ENCODE measurements at places on chromosomes 11 and 22.

DNA sequence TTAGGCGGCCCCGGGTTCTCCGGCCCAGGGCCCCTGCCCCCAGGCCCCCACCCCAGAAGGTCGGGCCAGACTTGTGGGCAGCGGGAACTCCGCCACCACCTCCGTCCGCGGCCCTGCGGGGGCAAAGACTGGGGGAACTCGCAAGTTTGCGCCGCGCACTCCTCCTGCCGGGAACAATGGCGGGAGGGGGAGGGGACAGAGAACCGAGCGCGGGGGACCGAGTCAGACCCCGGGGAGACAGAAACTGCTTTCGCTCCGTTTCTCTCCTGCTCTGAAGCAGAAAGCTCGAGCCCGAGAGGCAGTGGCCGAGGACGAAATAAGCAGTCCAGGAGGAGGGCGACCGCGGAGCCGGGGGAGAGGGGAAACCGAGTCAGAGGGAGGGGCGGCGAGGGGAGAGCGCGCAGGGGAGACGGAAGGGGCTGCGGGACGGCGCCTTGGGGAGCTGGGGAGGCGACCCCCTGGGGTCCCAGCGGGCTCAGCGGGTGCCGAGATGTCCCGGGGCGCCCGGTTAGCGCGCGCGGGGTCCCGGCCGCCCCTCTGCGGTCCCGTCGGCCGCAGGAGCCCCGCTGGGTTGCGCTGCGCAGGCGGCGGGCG, 555 bp downstream of the TP53I11 start:
- DNase-seq: peak; percentile 56

DNA sequence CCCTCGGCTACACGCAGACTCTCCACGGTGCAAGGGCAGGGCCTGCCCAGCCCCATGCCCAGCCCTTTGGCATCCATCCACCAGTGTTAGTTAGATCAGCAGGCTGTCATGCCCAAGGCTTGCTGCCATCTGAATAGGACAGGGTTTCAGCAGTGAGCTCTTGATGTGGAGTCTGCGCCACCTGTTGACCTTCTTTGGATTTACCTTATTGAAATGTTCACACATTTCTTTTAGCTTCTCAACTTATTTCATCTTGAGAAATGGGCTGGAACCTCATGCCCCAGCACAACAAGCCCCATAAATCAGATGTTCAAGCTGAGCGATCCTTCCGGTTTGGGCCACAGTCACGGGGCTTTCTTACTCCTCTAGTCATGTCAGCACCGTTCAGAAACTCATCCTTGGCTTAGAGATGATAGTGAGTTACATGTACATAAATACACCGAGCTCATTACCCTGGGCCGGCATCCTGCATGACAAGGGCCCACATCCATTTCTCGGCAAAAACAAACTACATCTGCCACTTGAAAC, 61.7 kb downstream of the PARVB start:
- peak; percentile 39 for DNase-seq

DNA sequence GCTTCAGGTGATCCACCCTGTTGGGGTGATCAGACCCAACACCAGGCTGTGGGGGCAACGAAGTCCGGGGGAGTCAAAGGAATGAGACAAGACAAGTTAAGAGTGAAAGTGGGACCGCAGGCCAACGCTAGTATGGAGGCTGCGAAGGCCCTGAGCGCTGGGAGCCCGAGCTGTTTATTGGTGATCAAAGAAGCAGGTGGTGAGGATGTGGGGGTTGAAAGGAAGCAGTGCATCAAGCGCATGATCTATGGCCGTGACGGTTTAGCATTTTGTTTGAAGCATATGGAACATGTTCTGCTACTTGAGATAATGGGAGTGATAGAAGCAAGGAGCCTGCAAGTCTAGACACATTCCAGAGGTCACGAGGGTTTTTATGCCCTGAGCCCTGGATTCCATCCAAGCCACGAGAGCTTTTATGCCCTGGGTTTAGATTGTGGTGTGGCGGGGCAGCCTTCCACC, 49.5 kb downstream of the MCHR1 start:
- no peak for DNase-seq

DNA sequence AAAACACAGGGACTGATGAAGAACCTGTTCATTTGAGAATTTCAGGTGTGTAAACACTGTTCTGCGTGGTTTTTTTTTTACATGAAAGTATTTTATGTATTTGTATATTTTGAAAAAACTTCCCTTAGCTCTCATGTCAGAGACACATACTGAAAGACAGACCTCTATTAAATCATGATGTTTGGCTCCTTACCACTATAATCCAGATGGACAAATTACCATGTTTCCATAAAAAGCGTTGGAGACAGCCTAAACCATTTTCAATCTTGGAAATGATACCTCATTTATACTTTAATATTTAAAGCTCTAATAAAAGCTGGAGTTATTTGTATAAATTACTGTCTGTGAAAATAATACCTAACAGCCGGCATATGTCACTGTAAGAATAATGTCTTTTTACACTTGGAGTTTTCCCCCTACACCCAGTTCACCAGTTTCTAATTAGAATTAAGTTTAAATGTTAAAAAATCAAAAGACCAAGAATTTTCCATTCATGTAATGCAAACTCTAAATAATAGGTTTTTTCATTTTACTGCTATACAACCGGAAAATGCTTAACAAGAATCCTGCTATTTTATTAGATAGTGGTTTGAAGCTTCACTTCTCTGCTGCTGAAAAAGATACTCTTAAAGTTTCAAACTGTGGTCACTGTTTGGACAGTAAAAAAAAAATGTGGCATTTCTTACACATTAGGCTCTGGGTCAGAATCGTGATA, 30.8 kb downstream of the APLP2 start:
- no peak for DNase-seq

DNA sequence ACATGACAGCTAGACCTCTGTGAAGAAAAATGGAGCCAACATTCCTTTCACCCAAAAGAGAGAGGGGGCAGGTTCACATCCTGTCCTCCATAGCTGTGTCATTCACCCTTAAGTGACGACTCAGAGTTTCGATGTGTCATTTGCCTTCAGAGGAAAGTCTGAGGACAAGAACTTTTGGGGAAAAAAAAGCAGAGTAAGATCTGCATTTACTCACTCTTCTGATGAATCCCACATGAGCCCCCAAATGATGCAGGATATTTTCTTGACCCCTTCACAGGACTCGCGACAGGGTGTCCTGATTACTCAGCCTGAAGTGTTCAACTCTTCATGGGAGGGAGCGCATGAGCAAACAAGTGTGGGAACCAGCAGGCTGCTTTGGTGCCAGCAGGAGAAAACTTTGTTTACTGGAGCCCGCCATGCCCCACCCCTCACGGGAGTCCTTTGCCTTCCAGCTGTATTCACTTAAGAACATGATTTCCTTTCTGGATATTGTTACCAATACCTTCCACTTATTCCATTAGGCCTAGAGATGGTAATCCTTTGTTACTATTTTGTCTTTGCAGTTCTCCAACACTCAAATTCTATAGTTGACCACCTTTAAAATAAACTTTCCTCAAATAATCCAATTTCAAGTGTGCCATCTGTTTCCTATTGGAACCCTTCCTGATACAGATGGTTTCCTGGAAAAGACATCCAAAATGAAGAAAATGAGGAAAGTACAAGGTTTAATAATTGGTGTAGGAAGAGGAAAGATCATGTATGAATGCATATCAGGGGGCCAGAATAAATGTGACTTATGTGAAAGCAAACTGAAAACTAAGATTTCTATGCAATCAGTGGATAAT, 729.8 kb downstream of the FAM181B start:
- no peak for DNase-seq

GRCh38 chr11:18775492-18776292, 15.9 kb downstream of the PTPN5 start:
- peak; percentile 86 for DNase-seq

DNA sequence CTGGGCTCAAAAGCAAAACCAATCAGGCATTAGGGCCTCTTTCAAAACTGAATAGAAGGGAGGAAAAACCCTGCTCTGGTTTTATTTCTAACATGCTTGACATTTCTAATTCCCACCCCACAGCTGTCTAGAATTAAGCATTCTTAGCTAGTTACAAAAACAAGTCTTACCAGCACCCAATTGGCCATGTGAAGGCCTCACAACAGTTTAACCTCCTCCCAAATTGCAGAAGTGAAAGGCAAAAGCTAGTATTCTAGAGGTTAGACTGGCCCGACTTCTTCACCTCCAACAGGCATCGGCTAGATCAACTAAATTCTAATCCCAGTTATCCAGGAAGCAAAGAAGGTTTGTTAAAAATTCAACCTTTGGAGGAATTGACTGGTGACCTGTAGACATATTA, 6.5 kb downstream of the SF1 start:
- DNase-seq: no peak

DNA sequence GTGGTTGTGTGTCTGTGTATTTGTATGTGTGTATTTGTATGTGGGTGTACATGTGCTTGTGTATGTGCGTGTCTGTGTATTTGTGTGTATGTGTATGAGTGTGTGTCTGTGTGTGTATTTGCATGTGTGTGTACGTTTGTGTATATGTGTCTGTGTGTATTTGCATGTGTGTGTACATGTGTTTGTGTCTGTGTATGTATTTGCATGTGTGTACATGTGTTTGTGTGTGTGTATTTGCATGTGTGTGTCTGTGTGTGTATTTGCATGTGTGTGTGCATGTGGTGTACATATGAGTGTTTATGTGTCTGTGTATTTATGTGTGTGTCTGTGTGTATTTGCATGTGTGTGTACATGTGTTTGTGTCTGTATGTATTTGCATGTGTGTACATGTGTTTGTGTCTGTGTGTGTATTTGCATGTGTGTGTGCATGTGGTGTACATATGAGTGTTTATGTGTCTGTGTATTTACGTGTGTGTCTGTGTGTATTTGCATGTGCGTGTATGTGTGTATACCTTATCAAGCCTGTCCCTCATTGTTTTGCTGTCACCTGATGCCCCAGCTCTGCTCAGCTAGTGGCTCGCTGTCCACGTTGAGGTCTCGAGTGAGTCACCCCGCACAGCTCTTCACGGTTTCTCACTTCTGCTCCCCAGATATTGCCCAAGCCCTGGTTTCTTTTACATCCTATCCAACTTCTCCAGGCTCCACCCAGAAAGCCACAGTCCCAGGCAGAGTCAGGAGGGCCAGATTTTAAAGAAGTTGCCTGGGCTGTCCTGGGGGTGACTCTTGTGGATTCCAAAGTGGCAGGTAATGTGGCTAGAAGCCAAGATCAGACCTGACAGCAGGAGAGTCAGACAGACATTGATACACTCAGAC, 15.2 kb downstream of the MB start:
- DNase-seq: no peak

GRCh38 chr11:35088226-35088625, 50.7 kb upstream of the CD44 start:
- DNase-seq: no peak

DNA sequence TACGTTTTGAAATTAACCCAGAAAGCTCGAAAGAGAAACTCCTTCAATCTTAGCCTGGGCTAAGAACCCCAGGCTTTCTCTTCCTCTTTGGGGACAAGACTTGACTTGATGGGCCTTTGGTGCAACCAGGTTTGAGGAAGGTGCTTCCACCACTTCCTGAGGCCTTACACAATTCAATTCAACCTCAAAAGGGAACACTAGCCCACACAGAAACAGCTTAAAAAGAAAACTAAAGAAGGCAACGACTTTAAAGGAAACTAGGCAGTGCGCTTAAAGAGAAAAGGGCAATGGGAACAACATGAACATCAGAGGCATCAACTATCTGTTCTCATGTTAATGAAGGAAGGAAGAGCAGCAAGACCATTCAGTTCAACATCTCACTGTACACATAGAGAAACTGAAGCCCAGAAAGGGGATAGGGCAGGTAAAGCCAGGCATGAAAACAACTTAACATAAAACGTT, 24.8 kb downstream of the PAK1 start:
- no peak for DNase-seq

DNA sequence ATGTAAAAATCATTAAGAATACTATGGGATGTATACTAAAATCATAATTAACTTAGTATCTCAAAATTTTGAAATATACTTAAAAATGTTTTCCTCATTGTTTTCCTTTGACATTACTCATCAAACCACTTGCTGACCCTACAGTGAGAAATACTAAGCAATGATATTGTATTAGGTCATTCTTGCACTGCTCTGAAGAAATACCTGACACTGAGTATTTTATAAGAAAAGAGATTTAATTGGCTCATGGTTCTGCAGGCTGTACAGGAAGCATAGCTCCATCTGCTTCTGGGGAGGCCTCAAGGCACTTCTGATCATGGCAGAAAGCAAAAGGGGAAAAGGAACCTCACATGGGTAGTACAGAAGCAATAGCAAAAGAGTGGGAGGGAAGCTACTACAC, 950.9 kb upstream of the CHORDC1 start:
- DNase-seq: no peak

DNA sequence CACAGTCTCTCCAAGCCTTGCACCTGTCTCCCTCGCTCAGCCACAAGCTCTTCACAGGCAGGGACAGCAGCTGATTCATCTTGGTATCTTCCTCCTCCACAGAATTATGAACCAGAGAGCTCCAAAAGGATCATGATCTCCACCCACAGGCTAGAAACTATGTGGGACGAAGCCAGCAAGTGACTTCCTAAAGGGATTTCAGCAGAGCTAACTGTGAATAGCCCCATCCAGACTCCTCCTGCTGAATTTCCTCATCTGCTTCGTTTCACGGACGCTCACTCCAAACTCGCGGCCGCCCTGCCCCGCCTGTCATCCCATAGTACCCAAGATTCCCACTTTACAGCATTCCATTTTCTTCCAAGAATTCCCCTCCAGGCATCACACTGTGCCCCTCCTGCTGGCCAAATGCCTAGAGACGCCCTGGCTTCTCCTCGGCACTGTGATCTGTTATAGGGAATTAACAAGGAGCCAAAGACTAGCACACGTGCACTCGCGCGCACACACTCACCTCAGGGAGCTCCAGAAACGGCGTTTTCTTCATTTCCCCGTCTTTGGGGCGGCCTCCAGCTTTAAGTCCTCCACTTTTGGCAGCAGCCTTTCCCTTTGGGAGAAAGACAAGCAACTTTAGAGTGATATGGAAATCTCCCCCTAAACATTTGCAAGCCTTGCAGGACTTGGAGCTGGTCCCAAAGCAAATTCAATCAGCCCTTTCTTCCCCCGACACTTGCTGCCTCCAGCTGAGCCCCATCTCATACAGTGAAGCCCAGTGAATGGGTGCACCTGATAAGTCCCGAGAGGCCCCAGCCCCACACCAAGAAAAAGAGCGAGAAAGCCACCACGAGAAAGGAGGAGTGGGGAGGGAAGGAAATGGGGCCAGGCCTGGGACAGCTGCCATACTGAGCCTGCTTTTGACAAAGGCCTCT, 35.5 kb downstream of the SPATA19 start:
- no peak for DNase-seq

- DNase-seq: no peak
These were observed 984.0 kb downstream of the BRD1 start for GRCh38 chr22:48843640-48844039.

Data from endothelial cell (in vitro differentiated cells).